ENCODE measurements at places on chromosomes 2 and 18.

GRCh38 chr2:9472511-9472910 is 1.8 kb upstream of the IAH1 start:
- no peak for DNase-seq

DNA sequence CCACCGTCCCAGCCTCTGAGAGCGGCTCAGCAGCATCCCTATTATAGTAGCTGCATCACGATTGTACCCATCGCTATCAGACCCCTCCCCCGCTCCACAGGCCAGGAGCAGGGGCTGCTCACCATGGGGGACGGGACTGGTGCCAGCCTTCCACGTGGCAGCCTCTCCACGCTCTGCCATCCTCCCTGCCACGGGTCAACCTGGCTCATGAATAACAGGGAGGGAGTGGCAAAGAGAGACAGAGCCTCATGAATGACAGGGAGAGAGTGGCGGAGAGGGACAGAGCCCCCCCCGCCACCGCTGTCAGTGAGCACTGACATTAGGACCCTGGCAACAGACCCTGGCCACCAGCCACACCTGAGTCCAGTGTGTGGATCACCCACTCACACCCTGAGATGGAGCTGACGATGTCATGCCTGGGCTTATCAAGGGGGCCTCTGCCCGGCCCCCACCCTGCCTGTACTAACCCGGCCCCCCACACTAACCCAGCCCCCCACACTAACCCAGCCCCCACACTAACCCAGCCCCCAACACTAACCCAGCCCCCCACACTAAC is 16.9 kb downstream of the CROCC2 start:
- DNase-seq: no peak

DNA sequence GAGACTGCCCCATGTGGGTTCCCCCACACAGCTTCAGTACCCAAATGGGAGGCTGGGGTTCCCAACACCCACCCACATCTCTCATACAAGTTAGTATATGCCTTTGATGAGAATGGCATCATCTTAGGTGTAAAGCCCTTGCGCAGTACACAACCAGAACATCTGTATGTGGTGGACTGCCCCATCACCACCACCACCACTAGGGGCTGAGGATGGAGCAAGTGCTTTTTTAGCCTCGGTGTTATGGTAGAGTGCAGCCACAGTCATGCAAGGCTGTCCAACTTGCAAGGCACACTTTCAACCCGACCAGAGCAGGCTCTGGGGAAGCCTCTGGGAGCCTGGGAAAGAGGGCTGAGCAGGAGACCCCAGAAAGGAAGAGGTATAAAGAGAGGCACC is 241.2 kb downstream of the TFCP2L1 start:
- DNase-seq: no peak

- no peak for DNase-seq
These were observed 201.9 kb upstream of the TRIB2 start for GRCh38 chr2:12514631-12515437.

GRCh38 chr2:3656762-3657721 is 958 bp upstream of the ALLC start:
- no peak for DNase-seq

DNA sequence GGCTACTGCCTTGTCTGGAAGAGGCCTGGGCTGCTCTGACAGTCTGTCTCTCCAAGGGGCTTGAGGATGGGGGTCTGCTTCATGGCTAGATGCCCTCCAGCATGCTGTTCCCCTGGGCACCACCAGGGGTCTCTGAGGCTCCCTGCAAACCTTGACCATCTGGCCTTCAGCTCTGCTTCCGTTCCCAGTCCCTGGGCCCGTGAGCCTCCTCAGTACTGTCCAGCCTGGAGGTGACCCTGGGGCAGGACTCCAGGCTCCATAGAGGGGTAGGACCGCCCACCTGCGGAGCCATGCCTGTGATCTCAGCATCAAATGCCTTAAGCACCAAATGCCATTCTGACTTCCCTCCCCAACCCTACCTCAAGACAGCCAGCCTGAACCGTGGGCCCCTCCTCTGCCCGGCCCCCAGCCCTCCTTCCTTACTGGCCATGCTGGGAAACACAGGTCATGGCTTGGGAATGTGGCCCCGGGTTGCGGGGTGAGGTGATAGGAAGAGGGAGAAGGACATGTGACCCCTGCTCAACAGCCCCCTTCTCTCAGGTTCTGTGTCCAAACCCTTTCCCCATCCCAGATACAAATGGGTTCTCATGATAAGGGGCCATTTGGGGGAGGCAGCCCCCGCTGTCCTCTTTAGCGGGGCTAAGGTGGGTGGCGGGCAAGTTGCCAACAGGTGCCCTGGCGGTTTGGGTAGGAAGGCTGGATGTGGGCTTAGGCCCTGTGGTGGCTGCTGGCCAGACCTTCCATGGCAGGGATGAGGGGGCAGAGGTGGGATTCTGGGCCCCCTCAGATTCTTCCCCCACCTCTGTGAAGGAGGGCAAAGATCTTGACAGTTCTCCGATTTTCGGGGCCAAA is 25.0 kb downstream of the SPEG start:
- no peak for DNase-seq

- no peak for DNase-seq
These were observed 31.9 kb downstream of the SLC66A3 start for GRCh38 chr2:11187083-11187619.

DNA sequence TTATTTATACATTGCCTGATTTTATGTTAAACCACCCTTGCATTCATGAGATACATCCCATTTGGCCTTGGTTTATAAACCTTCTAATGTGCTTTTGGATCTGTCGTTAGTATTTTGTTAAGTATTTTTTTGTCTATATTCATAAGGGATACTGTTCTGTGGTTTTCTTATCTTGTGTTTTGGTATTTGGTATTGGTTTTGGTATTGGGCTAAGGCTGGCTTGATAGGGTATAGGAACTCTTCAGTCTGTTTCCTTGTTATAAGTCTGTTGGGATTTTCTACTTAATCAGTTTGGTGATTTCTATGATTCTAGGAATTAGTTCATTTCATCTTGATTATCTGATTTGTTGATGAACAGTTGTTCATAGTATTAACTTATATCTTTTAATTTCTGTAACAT is 49.2 kb downstream of the RELCH start:
- DNase-seq: no peak

DNA sequence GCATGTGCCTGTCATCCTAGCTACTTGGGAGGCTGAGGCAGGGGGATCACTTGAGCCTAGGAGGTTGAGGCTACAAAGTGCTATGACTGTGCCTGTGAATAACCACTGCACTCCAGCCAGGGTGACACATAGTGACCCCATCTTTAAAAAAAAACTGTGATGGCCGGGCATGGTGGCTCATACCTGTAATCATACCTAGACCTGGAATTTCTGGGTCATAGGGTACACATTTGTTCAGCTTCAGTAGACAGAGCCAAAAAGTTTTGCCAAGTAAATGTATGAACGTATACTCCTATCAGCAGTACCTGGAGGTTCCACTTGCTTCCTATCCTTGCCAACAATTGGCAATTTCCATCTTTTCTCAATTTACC is 6.4 kb upstream of the IGFBP2 start:
- DNase-seq: no peak

- no peak for DNase-seq
These were observed 99.5 kb downstream of the MEIS1 start for GRCh38 chr2:66534461-66534860.

- DNase-seq: no peak
These were observed 43.7 kb downstream of the SH3BP4 start for GRCh38 chr2:234995332-234996068.

- DNase-seq: no peak
These were observed 633 bp downstream of the KIAA1328 start for GRCh38 chr18:36829362-36830157.

Data from glomerular endothelial cell (primary cell).